ENCODE measurements at places on chromosomes 6 and 20. TPM values are rescaled to one million over a fixed set of nuclear protein-coding genes. Genes with fewer than 3 reads are reported as not detected.
A peak's percentile ranks its signal among the peaks of the same experiment; 100 is the strongest.

Gene CD164
- total RNA-seq = 215 TPM

Gene SUMO4
- 5.3 TPM for total RNA-seq

Gene GID8
- 39.9 TPM for total RNA-seq

Gene GINS1
- total RNA-seq = 24.6 TPM

Gene SLC35F1
- 0.23 TPM for total RNA-seq

GRCh38 chr6:134666125-134666524, 283.8 kb downstream of the ALDH8A1 start:
- H3K4me3 ChIP-seq = no peak overlapping the region
- no peak for DNase-seq
- no peaks in the 10 kb centered on the region for H3K4me1 ChIP-seq
- no peak overlapping the region for H3K27ac ChIP-seq
- H3K36me3 ChIP-seq = no peaks in the 10 kb centered on the region

- H3K27me3 ChIP-seq = no peaks in the 10 kb centered on the region
- no peak overlapping the region for H3K4me3 ChIP-seq
- H3K27ac ChIP-seq = no peak overlapping the region
Observed at GRCh38 chr20:32165836-32166545, 41.6 kb downstream of the PLAGL2 start.

GRCh38 chr6:115729036-115729435, 331.7 kb downstream of the FRK start:
- H3K27me3 ChIP-seq = peaks cover 2% of the 10 kb centered on the region
- no peak overlapping the region for H3K4me3 ChIP-seq
- H3K4me1 ChIP-seq = no peaks in the 10 kb centered on the region
- H3K36me3 ChIP-seq = no peaks in the 10 kb centered on the region
- DNase-seq = no peak

GRCh38 chr6:34717466-34717865, 20.9 kb upstream of the ILRUN start:
- no peak overlapping the region for H3K4me3 ChIP-seq
- no peaks in the 10 kb centered on the region for H3K36me3 ChIP-seq
- no peaks in the 10 kb centered on the region for H3K27me3 ChIP-seq
- no peaks in the 10 kb centered on the region for H3K4me1 ChIP-seq
- DNase-seq = no peak

DNA sequence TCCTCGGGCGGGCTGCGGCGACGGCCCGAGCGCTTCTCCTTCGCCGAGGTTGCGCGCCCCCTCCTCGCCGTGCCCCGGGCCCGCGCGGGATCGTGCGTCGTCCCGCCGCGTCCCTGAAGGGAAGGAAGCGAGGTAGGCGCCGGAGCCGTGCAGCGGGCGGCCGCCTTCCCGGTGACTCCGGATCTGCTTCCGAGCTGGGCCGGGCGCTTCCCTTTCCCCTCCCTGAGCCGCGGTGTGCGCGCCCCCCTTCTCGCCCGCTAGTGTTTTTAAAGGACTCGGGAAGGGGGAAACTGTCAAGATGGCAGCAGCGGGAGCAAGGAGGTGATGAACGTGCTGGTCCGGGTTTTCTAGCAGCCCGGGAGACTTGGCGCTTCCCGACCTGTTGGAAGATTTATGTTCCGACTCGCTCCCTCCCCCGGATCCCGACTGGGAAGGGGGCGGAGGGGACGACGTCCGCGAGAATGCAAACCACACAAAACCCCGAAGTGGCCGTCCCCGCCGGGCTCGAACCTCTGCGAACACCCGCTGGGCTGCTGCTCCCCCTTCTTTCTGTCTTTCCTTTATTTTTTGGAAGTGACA, 744 bp upstream of the FOXO3 start:
- peak overlapping the region; percentile 47 for H3K27ac ChIP-seq
- peaks cover 14% of the 10 kb centered on the region for H3K27me3 ChIP-seq
- H3K4me1 ChIP-seq = peaks cover 34% of the 10 kb centered on the region
- DNase-seq = peak; percentile 44
- peak overlapping the region; percentile 83 for H3K4me3 ChIP-seq

DNA sequence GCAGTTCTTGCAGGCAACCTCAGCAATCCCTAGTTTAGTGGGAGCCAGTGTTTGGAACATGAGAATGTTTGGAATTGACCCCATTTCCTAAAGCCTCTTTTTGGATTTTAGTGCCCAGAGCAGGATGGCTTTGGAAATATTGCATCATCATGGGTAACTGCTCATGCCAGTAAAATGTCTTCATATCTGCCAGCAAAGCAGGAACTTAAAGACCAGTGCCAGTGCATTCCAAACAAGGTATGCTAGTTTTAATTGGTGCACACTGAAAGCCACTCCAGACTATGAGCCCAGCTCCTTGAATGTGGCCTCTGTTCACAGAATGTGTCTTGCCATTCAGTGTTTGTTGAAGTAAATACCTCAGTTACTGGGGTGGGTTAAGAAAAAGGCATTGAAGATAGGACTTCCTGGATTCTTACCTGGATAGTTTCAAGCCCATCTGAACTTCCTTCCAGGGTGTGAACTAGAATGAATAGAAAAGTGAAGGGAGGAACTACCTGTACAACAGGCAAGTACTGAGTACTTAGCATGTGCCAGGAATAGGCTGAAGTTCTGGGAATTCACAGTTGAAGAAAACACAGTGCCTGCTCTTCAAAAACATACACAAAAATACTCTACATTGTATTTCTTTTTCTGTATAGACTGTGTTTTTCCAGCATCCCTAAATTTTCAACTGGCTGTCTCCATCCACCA, 70.5 kb downstream of the COL19A1 start:
- H3K4me3 ChIP-seq = no peak overlapping the region
- H3K27ac ChIP-seq = no peak overlapping the region
- peaks cover 4% of the 10 kb centered on the region for H3K27me3 ChIP-seq
- H3K4me1 ChIP-seq = no peaks in the 10 kb centered on the region

- H3K27me3 ChIP-seq = peaks cover 4% of the 10 kb centered on the region
- H3K4me3 ChIP-seq = no peak overlapping the region
- DNase-seq = no peak
- H3K4me1 ChIP-seq = no peaks in the 10 kb centered on the region
- H3K36me3 ChIP-seq = no peaks in the 10 kb centered on the region
- no peak overlapping the region for H3K27ac ChIP-seq
Observed at GRCh38 chr20:37543828-37544227, 16.2 kb upstream of the BLCAP start.

DNA sequence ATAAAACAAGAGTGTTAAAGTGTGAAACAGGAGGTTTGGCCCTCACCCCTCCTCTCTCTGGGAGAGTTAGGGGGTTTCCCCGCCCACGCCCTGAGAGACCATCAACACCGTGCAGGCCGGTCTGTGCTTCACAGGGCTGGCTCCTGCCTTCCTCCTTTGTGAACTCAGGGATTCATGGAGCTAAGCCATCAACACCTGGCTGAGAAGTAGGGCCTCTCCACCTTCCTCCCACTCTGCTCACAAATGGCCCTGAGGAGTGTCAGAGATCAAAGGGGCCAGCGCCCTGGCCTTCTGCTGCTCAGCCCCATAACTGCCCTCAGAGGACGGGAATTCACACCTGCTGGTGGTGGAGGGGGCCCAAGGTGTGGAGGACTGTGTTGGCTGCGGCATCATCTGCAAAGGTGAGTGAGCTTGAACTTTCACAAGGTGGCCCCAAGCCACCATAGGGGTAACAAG, 88.6 kb downstream of the PSMB1 start:
- H3K4me3 ChIP-seq = no peak overlapping the region
- no peaks in the 10 kb centered on the region for H3K36me3 ChIP-seq
- H3K4me1 ChIP-seq = peaks cover 3% of the 10 kb centered on the region

DNA sequence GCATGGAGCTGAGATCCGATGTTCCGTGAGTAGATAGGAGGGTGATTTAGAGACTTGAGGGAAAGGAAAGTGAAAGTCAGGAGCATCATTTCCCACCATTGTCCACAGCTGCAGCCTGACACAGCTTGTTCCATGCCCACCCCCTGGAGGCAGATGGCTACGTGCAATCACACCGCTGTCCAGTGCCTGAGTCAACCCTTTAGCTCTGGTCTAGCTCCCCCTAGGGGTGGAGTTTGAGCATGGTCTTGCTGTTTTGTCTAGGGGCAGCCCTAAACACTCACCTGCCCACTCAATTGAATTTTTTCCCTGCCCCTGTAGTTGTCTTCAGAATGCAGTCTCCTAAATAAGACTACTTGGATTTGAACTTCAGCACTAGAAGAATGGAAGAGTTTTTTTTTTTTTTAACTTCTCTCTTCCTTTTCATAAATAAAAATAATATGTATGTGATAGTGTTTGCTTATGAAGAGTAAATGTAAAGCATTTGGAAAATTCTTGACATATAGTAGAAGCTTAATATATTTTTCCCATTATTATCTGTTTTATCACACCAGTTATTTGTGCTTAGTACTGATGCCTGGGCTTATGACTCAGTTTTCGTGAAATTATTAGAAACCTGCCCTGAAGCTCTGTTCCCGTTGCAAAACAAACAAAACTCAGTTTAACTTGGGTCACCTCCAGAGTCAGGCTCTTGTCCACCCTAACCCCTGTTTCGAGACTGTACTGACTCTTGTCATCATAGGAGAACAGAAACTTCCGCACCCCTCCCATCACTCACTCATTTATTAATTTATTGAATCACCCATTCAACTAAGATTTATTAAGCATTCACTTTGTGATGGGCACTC, 814.8 kb downstream of the MAFB start:
- no peak overlapping the region for H3K4me3 ChIP-seq
- no peaks in the 10 kb centered on the region for H3K27me3 ChIP-seq
- no peaks in the 10 kb centered on the region for H3K4me1 ChIP-seq
- no peaks in the 10 kb centered on the region for H3K36me3 ChIP-seq
- DNase-seq = peak; percentile 68

DNA sequence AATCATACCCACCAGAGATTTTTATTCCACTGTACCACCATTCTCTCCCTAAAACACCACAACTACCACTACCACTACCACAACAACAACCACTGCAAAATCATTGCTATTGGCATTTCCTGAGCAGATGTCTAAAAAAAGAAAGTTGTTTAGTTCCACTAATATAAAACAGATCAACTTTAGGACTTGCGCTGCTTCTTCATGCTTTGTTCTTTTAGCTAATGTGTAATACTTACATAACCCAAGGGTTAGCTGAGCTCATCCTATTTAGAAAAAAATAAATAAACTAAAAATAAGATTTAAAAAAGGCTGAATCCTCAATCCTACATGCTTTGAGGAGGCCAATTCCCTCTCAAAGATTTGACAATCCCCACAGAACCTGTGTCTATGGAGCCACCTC, 11.4 kb downstream of the IYD start:
- no peak overlapping the region for H3K4me3 ChIP-seq
- no peak overlapping the region for H3K27ac ChIP-seq
- no peaks in the 10 kb centered on the region for H3K4me1 ChIP-seq
- peaks cover 21% of the 10 kb centered on the region for H3K27me3 ChIP-seq
- no peak for DNase-seq

DNA sequence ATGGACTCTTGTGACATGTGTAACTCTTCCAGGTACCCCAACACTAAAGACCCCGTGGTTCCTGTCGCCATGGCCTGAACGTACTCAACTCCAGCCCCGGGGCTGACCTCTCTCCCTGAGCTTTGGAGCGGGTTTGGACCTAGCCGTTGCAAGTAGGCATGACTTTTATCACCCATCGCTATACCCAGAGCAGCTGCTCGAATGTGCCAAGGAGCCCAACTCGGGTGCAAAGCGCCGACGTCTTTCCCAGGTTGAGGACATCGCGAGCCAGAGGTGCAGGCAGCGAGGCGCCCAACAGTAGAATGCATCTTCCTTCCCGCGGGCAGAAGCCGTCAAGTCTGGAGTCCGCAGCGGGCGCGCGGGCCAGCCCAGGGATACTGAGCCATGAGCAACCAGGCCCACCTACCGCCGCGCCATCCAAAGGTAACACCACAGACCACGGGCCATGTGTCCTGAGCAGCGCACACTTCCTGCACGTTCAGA, 5.7 kb upstream of the LAMP5 start:
- DNase-seq = no peak
- H3K4me1 ChIP-seq = no peaks in the 10 kb centered on the region
- H3K36me3 ChIP-seq = no peaks in the 10 kb centered on the region
- no peak overlapping the region for H3K4me3 ChIP-seq
- peaks cover 46% of the 10 kb centered on the region for H3K27me3 ChIP-seq
- H3K27ac ChIP-seq = no peak overlapping the region

- H3K4me1 ChIP-seq = no peaks in the 10 kb centered on the region
- H3K4me3 ChIP-seq = no peak overlapping the region
- DNase-seq = no peak
Observed at GRCh38 chr6:115241373-115241772, 819.3 kb downstream of the FRK start.

DNA sequence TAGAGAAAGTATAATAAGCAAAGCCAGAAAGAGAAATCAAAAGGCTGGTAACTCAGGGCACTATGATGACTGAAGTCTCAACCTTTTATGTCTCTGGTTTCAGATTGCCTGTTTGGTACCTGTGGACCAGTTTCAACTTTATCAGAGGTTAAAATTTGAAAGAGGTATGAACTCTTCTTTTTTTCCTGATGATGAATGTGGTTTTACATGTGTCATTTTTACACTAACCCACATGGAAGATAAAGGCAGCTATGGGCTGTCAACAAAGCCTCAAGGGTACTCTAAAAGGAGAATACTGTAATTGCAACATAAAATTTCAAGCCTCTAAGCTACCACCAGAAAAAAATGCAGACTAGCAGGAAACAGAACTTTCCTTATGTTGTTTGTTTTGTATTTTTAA, 52.4 kb downstream of the RNF144B start:
- H3K4me3 ChIP-seq = no peak overlapping the region
- H3K27ac ChIP-seq = no peak overlapping the region
- DNase-seq = no peak
- no peaks in the 10 kb centered on the region for H3K27me3 ChIP-seq
- H3K36me3 ChIP-seq = peaks cover 4% of the 10 kb centered on the region

DNA sequence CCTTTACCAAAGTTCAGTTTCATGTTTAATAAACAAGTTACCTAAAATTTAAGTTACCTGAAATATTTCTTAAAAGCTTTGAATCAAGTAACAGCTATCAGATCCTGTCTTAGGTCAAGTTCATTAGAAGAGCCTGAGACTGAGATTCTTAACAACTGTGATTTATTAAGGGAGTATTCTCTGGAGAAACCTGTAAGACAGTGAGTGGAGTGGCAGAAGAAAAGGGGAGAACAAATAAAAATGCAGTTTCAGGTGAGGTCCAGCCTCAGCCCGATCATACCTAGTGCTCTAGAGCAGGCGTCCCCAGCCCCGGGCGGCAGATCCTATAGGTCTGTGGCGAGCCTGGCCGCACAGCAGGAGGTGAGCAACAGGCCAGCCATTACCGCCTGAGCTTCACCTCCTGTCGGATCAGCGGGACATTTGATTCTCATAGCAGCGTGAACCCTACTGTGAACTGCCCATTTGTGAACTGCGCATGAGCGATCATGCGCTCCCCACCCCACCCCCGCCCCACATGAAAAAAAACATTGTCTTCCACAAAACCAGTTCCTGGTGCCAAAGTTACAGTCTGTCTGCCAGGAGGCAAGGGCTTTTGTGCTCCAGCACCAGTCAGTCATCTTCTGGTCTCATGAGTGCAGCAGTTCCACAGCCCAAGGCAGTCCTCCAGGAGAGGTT, 59.2 kb upstream of the ADGRB3 start:
- H3K27me3 ChIP-seq = peaks cover 2% of the 10 kb centered on the region
- H3K27ac ChIP-seq = no peak overlapping the region
- H3K4me1 ChIP-seq = no peaks in the 10 kb centered on the region
- no peaks in the 10 kb centered on the region for H3K36me3 ChIP-seq

All from activated CD4-positive, alpha-beta T cell treated with anti-CD3 and anti-CD28 coated beads for 36 hours (primary cell).